Left ventricle myocardium superior (tissue), 1 donor: ENCODE measurements at places on chromosomes 4 and X. TPM values are rescaled to one million over a fixed set of nuclear protein-coding genes. Genes with fewer than 3 reads are reported as not detected.

Gene PPP2R2C
- total RNA-seq, result 8.6 TPM

Gene PPARGC1A
- 97.2 TPM for total RNA-seq

Gene BEX4
- total RNA-seq, result 29.6 TPM

Gene PRPS2
- total RNA-seq, result 3.9 TPM

Gene FAM184B
- total RNA-seq, result not detected

Gene F11
- 0.52 TPM for total RNA-seq

Gene OPHN1
- total RNA-seq, result 3.8 TPM

Gene PAGE3
- total RNA-seq, result not detected

Gene PRKG2
- 0.17 TPM for total RNA-seq

Gene SUPT20HL1
- not detected for total RNA-seq

Gene ASB9
- total RNA-seq, result 0.55 TPM

Gene AMBN
- total RNA-seq, result not detected

Gene CEP44
- 12.3 TPM for total RNA-seq

Gene PASD1
- total RNA-seq, result not detected

Gene STATH
- not detected for total RNA-seq
